ENCODE measurements at places on chromosomes 4 and X.

GRCh38 chrX:82734140-82734539 is 774.0 kb upstream of the POU3F4 start:
- DNase-seq, result no peak

- DNase-seq, result no peak
These were observed 24.0 kb upstream of the RPL34 start for GRCh38 chr4:108596344-108596743.

- DNase-seq, result no peak
These were observed 54.2 kb downstream of the AWAT2 start for GRCh38 chrX:69995362-69996112.

- no peak for DNase-seq
These were observed 4.6 kb downstream of the EDA2R start for GRCh38 chrX:66634272-66634671.

DNA sequence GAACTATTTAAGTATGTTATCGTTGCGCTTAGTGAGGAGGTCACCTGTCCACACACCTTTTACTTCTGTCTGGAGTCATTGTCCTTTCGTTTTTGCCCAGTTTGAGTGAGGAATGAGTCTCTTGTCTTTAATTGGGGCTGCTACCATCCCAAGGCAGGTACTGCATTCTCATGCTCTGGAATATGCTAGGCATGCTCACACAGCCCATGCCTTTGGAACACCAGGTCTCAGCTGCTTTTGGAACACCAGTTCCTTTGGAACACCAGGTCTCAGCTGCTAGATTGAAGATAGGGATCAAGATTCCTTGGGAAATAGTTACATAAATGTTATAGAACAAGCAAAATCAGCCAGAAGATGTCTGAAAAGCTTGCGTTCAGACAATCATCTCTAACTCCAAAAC is 73.1 kb downstream of the AREG start:
- no peak for DNase-seq

DNA sequence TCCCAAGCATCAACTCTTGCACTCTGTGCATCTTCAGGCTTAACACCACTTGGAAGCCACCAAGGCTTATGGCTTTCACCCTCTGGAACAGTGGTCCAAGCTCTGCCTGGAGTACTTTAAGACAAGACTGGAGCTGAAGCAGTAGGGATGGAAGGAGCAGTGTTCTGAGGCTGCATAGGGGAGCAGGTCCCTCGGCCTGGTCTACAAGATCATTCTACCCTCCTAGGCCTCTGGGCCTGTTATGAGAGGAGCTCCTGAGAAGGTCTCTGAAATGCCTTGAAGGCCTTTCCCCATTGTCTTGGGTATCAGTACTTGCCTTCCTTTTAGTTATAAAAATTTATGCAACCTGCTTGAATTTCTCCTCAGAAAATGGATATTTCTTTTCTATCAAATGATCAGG is 286.7 kb downstream of the CPXCR1 start:
- no peak for DNase-seq

DNA sequence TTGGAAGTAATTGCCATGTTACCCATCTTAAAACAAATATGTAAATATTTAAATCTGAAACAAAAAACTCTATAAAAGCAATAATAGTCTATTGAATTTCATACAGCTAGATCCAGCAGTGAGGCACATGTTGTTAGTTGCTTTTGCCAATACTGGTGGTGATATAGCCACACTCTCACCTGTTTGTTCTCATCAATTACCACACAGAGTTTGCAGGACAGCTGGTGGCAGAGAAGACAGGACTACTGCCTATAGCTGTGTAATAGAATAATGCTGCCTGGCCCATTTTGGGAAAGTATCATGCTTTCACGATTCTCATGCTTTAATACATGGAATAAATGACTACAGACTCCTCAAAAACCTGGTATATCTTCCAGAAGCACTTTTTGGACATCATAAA is 3.7 kb upstream of the PRR32 start:
- no peak for DNase-seq

DNA sequence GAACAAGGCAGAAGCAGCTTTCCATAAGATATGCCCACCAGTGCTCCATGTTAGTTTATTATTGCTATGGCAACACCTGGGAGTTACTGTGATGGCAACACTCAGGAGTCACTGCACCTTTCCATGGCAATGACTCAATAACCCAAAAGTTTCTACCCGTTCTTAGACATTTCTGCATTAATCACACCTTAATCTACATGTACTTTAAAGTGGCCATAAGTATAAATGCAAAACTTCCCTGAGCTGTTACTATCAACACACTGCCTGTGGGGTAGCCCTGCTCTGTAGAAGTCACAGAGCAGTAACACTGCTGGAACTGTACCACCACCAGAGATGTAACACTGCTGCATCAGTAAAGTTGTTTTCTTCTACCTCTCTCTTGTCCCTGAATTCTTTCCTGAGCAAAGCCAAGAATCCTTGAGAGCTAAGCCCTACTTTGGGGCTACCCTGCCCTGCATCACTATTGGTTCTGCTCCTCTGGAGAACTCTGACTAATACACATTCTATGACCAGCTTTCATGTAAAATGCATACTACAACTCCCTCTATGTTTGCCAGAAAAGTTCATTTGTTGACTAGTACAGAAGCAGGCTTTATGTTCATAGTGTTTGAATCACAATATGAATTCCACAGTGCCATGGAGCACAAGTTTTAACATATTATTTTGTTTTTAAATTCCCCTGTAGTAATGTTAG is 43.5 kb upstream of the GPR174 start:
- DNase-seq, result no peak

GRCh38 chr4:42391355-42391664 is 6.0 kb upstream of the SHISA3 start:
- no peak for DNase-seq

DNA sequence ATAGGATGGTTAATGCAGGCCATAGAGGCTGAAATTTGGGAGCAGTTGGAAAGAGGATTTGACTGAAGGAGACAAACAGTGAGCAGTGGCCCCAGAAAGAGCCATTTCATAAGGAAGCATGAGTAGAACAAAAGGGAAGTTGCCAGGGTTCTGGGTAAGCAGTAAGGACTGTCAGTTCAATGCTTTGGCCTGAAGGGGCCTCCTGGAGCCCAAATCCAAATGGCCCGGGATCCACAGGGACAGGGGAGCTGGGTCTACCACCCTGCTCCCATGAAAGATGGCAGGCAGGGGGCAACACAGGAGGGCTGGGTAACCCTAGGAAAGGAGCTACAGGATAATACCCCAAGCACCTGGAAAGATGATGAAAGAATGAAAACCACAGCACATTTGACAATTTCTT is 4.1 kb upstream of the INTS6L start:
- DNase-seq, result no peak

DNA sequence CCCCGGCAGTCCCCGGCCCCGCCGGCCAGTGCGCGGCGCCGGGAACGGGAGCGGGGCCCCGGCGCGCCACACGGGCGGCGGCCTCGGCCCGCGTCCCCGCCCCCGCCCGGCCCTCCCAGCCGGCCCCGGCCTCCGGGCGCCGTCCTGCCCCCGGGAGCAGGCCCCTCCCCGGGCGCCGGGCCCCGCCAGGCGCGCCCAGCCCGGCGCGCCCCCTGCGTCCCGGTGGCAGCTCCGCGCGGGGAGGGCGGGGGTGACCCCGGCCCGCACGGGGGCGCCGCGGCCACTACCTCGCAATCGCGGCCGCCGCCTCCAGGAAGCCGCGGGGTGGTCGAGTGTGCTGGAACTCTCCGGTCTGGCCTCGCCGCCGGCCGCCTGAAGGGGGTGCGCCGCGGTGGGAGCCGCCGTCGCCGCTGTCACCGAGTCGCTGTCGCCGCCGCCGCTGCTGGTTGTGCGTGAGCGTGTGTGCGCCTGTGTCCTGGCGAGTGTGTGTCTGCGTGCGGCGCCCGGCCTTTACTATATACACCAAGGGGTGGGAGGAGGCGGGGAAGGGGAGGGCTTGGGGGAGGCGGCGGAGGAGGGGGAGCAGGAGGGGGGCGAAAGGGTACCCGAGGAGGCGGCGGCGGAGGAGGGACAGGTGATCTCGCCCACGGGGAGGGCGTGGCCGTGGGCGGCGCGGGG is at the start of gene RAI2:
TSS of gene RAI2 (minus strand) at position 488 of the 678 bp plus-strand sequence. CDS start 59,288 bp downstream, outside the sequence.
- DNase-seq, result no peak

- DNase-seq, result no peak
These were observed 598.3 kb downstream of the SPRY1 start for GRCh38 chr4:123994917-123995316.

DNA sequence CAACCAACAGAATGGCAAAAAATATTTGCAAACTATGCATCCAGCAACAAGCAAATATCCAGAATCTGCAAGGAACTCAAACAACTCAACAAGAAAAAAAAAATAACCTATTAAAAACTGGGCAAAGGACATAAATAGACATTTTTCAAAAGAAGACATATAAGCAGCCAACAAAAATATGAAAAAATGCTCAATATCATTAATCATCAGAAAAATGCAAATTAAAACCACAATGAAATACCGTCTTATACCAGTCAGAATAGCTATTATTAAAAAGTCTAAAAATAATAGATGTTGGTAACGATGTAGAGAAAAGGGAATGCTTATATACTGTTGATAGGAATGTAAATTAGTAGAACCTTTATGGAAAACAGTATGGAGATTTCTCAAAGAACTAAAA is 53.4 kb downstream of the WDR19 start:
- no peak for DNase-seq

DNA sequence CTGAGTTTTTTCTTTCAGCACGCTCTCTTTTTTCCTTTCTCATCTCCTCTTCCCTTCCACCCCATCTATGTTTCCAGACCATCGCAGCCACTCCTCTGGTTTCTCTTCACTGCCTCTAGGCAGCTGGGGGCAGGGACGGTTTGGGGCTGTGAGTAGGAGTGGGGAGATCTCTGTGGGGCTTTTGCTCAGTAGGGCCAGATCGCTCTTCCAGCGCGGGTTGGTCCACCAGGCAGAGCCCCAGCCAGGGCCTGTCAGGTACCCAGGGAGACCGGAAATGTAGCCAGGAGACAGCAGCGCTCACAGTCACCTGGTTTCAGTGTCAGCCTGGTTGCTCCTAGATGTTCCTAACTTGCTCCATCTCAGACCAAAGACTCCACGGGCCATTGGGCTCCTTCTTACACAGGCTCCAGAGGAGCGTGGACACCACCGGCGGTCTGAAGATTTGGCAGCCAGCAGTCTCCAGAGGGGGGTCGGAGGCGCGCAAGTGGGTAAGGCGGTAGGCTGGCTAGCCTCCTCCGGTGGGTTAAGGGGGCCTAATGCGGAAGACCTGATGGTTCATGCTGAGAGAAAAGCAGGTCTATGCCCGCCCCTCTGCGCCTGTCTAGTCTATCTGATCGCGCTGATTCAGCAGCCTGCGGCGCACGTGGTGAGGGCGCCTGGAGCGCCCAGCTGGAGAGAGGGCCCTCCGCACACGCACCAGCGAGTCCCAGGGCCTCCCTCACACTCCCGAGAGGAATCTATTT is 1.8 kb downstream of the FGF5 start:
- DNase-seq, result no peak

DNA sequence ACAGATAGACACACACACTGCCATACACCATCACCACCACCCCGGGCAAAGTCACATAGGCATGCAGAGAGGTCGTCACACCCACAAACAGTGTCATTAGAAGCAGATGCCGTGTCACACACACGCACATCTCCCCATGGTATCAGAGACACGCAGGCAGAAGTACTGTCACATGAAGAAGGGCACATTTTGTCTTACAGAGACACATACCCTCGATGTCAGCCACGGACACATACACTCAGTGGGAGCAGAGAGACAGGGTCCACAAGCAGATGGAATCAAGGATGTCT is 3.3 kb downstream of the NALF2 start:
- DNase-seq, result no peak

- DNase-seq, result peak; percentile 69
These were observed at the start of gene GDI1 for GRCh38 chrX:154436983-154437752. Gene GDI1, plus strand, starts transcription at chrX:154437154. Its CDS starts 101 bp downstream, at chrX:154437255.
